Activated CD4-positive, alpha-beta memory T cell treated with anti-CD3 and anti-CD28 coated beads for 36 hours (primary cell): ENCODE measurements at places on chromosomes 6 and 20. TPM values are rescaled to one million over a fixed set of nuclear protein-coding genes. Genes with fewer than 3 reads are reported as not detected.

BLOC1S5 gene
- 23.8 TPM for total RNA-seq

FKBP1C gene
- total RNA-seq = 0.48 TPM

METTL24 gene
- not detected for total RNA-seq

MYLK2 gene
- 0.27 TPM for total RNA-seq

TRIM15 gene
- 0.63 TPM for total RNA-seq

SLC22A2 gene
- not detected for total RNA-seq

CST4 gene
- not detected for total RNA-seq

TNNC2 gene
- total RNA-seq = not detected

MBOAT1 gene
- total RNA-seq = 13.4 TPM

PRSS35 gene
- not detected for total RNA-seq

PRR18 gene
- 0.17 TPM for total RNA-seq

TREML2 gene
- 7.4 TPM for total RNA-seq
